ENCODE measurements at places on chromosomes 3 and 15.
A peak's percentile ranks its signal among the peaks of the same experiment; 100 is the strongest.

DNA sequence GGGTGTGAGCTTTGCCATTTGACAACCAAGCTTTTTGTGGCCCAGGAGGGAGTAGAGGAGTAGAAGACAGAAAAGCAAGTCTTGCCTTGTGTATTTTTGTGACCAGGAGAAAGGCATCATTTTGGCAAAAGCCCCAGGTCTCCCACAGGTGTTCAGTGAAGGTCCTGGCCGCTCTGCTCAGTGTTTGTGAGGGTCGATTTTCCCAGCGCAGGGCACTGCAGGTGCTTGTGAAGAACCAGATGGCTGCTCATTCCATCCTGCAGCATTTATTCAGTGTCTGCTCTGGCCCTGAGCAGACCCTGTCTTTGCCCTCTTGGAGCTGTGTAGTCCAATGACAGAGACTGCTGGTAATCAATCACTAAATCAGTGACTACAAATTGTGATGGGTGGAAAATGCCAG, 19.5 kb downstream of the TRAK1 start:
- no peak for DNase-seq

- DNase-seq, result no peak
Measured at GRCh38 chr3:117719316-117719926, 1009.8 kb downstream of the TUSC7 start.

DNA sequence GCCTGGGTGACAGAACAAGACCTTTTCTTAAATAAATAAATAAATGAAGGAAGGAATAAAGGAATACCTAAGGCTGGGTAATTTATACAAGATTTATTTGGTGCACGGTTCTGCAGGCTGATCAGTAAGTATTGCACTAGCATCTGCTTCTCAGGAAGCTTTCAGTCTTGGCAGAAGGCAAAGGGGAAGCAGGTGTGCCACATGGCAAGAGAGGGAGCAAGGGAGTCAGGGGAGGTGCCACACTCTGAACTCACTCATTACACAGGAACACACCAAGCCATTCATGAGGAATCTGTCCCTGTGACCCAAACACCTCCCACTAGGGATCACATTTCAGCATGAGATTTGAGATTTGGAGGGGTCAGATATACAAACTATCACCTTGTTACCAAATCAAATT, 56.4 kb downstream of the PRKCI start:
- no peak for DNase-seq

DNA sequence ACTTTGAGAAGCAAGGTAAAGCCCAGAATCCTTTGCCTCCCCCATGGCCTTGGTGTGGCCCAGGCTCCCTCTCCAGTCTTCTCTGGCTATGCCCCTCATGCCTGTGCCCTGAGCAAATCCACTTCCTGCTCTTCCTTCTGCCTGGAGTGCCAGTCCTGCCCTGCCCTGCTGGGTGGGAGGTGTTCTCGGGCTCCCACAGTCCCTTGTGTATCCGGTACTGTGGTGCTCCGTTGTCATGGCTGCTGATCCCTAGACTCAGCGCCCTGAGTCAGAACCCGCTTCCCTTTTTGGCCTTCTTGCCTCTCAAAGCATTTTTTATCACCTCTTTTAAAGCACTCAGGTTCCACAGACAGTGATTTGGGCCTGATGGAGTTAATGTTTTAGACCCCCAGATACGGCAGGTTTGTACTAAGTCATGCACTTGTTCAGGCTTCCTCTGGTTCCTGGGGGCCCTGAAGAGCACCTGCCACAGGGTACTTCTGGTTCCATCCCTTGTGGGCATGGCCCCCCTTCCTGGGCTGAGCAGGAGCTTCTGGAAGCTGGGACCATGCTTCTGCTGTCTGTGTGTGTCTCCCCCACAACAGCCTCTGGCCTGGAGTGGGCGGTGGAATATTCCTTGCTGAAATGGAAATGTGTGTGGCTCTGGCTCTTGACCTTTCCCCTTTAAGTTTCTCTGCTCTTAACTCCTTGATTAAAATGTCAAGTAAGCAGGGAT, 29.6 kb upstream of the ADAMTS7 start:
- no peak for DNase-seq

- DNase-seq, result peak; percentile 4
Measured at GRCh38 chr3:56467801-56468183, 475 bp downstream of the ERC2 start.

DNA sequence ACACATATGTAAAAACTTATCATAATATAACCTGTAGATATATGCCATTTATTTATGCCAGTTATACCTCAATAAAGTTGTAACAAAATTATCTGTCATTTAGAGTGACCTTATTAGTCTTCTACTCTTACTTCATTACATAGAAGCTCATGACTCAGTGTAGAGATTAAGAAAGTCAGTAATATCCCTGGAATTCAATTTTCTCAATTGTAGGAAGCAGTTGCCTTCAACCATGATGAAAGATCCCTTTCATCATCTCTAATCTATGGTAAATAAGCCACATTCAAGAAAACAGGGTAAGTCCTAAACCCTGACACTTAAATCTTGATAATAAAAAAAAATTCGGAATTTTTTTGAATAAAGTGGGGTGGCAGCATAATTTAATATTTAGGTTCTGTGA, 216.5 kb upstream of the PEX5L start:
- no peak for DNase-seq

GRCh38 chr15:71455107-71455506, 339.8 kb downstream of the THSD4 start:
- no peak for DNase-seq

Data from activated naive CD4-positive, alpha-beta T cell treated with anti-CD3 and anti-CD28 coated beads, Interleukin-2, amount 50 U/mL, for 72 hours (primary cell).